T-helper 1 cell (primary cell): ENCODE measurements at places on chromosomes 2 and 18.

GRCh38 chr2:121532347-121532766, 1.7 kb downstream of the RNU4ATAC start:
- no peak for DNase-seq

DNA sequence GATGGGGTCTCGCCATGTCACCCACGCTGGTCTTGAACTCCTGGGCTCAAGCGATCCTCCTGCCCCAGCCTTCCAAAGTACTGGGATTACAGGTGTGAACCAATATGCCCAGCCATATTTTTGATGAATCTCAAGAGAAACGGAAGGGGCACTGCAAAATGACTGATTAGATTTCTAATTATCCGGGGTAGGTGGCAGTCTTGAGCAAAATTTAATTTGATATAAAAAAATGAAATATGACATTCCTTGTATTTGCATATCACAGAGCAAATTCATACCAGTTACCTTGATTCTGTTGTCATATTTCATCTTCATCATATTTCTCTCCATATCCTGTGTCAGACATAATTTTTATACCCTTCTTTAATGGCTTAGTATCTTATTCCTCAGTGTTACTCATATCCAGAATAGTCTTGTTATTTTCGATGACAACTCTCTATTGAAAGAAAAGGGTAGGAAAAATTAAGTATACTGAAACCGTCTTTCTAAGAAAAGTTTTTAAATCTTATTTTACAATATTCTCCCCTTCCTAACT, 30.0 kb upstream of the RTN4 start:
- no peak for DNase-seq

GRCh38 chr2:1972948-1973347, 228.6 kb upstream of the PXDN start:
- DNase-seq, result no peak

GRCh38 chr18:13372531-13372951, 154.0 kb downstream of the LDLRAD4 start:
- no peak for DNase-seq

- no peak for DNase-seq
Measured at GRCh38 chr2:173462892-173463840, 108.5 kb downstream of the CDCA7 start.

DNA sequence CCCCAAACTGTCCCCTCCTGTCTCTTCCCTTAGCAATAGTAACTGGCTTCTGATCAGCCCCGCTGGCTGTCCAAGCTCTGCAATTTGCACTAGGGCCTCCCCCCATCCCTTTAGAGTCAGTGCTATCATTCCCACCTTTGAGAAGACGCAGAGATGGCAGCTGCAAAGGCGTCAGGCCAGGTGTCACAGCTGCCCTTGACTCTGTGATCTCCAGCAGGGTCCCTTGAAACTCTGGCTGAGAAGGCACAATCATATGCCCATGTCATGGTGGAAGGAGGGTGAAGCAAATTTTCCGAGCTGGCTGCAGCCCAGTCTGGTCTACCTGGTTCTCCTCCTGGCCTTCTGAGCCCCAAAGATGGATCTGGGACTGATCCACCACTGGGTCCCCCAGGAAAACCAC, 49.2 kb upstream of the TEX51 start:
- no peak for DNase-seq
